ENCODE measurements at places on chromosomes 12 and 14.

DNA sequence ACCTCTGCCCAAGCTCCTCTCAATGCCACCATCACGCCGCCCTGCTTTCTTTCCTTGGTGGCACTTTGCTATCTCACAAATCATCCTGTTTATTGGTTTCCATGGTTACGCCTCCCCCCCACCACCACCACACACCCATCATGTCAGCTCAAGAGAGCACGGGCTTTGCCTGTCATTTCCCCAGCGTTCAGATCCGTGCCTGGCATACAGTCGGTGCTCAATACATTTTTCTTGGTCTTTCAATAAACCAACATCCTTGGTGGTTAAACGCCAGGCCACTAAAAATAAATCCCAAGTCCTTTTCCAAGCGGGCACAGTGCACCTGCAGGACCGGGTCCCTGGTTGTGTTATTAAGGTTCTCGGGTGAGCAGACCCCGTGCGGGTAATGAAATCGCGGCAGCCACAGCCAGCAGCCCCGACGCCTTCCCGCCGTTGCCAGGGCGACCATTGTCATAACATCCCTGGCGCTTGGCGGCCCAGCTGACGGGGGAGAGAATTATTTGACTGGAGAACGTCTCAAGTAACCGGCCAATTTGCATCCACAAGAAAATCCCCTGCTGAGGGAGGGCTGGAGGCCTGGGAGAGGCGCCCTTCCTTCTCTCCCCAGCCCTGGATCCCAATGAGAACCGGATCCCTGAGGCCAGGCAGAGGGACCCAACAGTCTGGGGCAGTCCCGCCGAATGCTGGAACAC, 92.9 kb downstream of the KSR2 start:
- DNase-seq, result peak; percentile 24

- no peak for DNase-seq
Observed at GRCh38 chr14:69263364-69263763, 3.4 kb downstream of the GALNT16 start.

- no peak for DNase-seq
Observed at GRCh38 chr12:19572920-19573558, 133.7 kb downstream of the AEBP2 start.

GRCh38 chr14:93220509-93220908, 13.5 kb downstream of the UBR7 start:
- no peak for DNase-seq

DNA sequence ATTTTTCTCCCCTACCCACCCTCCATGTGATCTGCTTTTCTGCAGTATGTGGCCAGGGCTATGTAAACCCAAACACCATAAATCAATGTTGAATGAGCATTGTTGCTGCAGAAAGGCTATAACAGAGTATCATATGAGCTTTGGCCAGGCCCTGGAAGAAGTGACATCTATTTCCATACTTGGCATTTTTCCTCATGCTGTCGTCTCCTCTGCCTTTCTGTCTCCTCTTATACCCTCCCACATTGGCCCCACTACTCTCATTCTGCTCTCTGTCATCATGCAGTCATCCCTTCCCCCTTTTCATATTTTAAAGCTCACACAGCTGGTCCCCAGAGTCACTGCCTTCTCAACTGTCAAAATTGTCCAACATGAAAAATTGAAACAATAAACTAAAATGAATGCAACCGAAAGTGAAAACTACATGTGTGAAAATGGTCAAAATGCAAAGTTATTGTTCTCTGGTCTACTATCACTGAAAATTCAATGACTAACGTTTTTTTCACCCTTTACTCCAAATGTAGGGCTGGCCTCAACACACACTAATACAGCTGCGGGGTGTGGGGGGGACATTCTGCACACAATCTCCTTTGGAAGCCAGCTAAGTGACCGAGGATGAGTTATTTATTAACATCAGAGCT, 290.7 kb upstream of the TMPO start:
- DNase-seq, result no peak

- DNase-seq, result no peak
Observed at GRCh38 chr12:24777359-24777758, 171.5 kb downstream of the BCAT1 start.

DNA sequence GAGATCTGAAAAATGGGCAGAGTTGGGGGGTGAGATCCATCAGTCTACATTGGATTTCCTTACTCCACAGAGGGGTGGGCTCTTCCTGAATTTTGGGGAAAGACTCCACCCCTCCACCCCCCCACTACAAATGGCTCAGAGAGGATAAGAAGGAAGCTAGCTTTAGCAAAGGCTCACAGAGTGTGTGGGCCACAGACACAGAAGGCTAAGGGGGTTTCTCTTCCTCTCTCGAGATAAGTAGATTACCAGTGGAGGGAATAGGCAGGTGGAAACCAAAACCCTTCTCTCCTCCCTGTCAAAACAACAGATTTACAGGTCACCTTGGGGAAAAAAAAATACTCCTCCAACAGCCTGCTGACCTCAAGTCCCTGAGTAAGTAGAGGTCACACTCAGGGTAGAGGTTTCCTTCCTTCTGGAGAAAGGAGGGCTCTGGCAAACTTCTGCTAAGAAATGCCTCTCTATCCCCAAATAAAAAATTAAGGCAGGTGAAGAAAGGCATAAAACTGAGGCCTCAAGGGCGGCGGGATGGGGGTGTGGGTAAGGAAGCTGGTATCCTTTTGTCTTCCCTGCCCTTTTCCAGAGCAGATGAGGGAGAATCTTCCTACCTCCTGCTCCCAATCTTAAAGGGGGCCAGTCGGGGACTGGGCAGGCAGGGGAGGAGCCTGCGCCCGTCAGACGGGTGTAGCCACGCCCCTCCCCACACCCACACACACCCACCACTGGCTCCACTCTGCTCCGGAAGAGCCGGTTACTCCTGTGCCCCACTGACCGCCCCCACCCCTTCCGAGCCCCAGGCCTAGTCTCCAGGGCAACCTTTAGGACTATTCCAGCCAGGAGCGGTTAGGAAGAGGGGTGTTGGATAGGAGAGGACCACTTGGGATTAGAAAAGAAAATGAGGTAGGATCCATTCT, 1.9 kb upstream of the BAZ2A start:
- DNase-seq, result no peak

GRCh38 chr12:39617887-39618286, 1.7 kb downstream of the ABCD2 start:
- DNase-seq, result no peak

GRCh38 chr14:71488703-71489191, 443.5 kb upstream of the RGS6 start:
- DNase-seq, result no peak

GRCh38 chr12:94001691-94002090, 146.7 kb upstream of the PLXNC1 start:
- no peak for DNase-seq

DNA sequence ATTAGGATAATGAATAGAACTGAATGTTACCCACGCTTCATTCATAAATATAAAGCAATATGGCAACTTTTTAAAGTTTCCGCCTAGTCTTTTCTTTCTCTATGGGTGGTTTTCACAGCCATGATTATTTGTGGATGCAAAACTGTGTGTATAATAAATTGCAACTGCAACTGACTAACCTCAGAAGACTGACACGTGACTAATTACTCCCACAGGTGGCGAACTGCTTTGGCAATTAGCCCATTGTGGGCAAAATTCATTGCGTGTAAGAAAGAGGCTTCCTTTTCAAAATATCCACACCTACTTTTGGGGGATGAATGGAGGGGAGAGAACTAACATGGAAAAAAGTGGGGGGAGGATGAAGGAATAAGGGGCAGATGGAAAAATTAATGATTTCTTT, 79.0 kb downstream of the SLC25A21 start:
- DNase-seq, result no peak

DNA sequence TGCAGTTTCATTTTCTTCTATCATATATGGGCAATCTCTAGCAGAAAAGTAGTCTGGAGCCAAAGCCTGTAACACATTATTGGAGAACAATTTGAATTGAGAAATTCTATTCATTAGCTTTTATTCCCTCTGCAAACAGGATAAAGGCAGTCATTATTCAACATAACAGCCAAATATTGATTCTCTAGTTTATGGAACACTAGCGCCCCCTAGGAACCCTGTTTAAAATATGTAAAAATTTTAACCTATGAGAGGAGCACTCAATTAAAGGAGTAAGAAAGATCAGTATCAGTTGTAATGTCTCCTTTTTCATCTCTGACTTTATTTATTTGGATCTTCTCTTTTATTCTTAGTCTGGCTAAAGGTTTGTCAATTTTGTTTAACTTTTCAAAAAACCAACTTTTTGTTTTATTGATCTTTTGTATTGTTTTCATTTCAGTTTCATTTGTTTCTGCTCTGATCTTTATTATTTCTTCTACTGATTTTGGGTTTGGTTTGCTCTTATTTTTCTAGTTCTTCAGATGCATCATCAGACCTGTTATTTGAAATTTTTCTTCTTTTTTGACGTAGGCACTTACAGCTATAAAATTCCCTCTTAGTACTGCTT, 4.8 kb upstream of the LMNTD1 start:
- DNase-seq, result no peak

DNA sequence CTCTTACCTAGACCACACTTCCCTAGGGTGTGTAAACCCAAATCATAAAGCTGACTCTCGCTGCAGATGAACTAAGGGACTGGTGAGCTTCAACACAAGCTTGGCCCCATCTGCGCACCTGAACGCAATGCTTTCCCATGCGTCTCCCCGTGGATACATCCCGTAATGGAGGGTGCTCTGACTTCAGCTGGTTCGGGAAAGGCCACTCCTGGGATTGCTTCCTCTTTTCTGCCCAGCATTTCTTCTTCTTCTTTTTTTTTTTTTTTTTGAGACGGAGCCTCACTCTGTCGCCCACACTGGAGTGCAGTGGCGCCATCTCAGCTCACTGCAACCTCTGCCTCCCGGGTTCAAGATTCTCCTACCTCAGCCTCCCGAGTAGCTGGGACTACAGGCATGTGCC, 27.7 kb upstream of the ETFBKMT start:
- no peak for DNase-seq
